ENCODE measurements at places on chromosomes 11 and 22.

DNA sequence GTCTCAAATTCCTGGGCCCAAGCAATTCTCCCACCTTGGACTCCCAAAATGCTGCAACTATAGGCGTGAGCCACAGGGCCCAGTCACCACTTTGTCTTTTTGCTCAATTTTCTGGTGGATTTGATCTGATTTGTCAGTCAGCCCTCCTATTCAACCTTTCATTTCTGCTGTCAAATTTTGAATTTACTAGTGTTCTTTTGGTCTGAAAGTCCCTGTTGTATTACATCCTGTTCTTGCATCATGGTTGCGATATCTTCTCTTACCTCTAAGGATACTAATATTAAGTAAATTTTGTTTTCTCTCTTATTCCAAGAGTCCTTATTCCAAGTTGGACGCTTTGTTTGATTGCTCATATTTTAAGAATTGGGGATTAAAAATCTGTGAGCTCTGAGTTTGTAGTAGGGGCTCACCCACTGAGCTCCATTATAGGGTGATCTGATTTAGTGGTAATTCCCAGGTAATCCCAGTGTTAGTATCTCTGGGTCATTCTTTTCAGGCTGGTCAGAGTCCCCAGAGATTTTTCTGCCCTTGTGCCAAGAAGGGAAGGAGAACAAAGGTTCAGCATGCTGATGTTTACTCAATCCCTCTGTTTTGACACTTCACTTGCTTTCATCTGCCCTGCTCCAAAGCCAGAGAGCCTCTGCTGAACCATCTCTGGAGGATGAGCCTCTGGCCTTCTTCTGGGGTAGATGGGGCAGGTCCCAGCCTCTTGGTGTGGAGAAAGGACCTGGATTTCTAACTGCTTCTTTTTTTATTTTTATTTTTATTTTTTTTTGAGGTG, 10.0 kb downstream of the UPB1 start:
- DNase-seq = no peak

DNA sequence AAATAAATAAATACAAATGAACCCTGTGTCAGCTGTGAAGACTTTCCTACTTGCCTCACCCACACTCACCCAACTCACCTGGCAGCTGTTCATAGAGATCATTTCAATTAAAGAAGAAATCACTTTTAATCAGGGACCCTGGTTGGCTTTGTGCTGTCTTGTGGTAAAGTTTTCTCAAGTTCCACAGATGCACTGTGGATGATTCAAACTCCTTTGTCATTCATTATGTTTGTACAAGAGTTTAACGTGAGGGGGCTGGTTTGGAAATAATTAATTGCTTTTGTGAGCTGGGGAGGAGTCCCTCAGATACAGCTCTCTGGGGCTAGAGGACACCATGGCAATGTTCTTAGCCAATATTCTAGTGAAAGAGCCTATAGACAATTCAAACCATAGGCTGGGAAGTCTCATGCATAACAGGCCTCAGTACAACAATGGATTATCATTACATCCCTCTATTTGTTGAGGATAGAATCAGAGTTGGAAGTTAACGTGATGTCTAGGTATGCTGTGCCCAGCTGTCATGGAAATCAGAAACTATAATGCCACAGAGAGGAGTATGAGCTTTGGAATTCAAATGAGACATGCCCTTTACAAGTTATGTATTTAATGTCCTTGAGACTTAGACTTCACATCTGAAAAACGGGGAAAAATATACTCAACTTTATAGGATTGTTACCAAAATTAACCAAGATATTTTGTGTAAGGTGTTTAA, 698.5 kb downstream of the KCNA4 start:
- no peak for DNase-seq

DNA sequence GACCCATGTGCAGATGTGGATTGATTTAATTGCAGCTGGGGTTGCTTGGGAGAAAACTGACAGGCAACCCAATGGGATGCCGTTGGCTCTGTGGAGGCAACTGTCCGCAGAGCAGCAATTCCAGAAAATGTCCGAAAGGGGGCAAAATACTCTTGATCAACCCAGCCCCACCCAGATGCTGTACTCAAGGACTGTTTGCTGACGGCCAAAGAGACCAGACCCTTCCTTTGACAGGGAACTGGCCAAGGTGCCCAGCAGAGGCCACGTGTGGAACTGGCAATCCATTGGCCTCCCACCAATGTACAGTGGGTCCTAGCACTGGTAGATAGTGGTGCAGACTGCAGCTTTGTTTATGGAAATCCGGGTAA, 29.7 kb upstream of the KCNA4 start:
- DNase-seq = no peak

DNA sequence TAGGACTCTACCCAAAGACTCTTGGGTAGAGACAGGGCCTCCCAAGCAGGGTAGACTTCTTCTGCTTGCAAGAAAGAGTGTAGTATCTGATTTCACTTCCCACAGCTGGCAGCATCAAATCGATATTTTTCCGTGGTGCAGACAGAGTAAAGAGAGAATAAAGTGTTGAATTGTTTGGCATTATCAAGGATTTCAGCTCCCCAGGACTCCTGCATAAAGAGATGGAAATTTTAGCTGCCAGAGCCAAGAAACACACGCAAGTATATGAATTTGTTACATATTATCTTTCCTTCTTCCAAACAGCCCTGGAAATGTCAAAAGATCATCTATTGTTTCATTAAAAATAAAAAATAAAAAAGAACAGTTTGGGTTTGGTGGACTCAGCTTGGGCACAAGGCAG, 136.8 kb downstream of the PKNOX2 start:
- DNase-seq = no peak

GRCh38 chr22:29944339-29944738, 61.4 kb downstream of the MTMR3 start:
- DNase-seq = no peak

- DNase-seq = no peak
Observed at GRCh38 chr11:32447252-32447651, 11.9 kb upstream of the WT1 start.

- no peak for DNase-seq
Observed at GRCh38 chr11:111912535-111912934, at the start of gene HSPB2. HSPB2 (plus strand) TSS chr11:111912734; CDS start chr11:111912830, 96 bp downstream.

DNA sequence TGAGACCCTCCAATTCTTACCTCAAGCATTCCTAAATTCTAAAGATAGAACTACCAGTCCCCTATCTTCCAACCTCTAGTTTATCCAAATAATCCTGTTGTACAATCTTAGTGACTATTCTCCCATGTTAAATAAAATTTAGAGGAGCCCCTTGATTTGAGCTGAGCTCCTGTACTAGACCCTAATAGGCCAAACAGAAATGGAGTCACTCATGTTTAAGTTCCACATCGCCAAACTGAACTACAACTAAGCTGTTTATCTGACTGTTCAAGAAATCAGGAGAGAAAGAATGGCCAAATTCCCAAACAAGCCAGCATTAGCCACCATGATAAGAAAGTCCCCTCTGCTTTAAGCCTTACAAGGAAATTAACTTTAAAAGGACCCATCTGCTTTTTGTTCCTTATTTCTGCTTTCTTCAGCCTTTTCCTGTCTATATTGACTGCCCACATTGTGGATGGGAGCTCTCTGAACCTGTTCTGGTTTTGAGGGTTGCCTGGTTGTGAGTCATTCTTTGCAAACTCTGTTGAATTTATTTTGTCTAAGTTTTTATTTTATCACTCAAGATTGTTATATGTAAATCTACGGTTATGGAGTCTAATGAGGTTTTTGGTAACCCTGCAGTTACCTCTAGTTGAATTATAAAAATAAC, 90.4 kb downstream of the TTC28 start:
- DNase-seq = no peak

- no peak for DNase-seq
Observed at GRCh38 chr11:13663631-13664071, 4.8 kb upstream of the FAR1 start.

DNA sequence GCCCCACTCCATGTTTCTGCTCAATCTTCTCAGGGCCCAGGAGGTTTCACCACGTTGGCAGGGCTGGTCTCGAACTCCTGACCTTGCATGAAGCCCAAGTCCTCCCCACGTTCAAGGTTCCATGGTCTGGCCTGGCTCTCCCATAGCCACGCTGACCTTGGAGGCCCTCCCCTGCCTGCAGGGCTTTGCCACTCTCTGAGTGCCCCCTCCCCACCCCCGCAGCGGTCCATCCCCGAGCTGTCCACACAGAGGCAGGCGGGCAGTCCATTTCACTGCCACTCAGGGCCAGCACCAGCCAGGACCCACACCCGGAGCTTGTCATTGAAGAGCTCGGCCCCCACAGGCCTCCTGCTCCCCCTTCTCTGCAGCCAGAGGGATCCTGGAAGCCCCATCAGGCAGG, 30.7 kb downstream of the ARHGAP8 start:
- no peak for DNase-seq

DNA sequence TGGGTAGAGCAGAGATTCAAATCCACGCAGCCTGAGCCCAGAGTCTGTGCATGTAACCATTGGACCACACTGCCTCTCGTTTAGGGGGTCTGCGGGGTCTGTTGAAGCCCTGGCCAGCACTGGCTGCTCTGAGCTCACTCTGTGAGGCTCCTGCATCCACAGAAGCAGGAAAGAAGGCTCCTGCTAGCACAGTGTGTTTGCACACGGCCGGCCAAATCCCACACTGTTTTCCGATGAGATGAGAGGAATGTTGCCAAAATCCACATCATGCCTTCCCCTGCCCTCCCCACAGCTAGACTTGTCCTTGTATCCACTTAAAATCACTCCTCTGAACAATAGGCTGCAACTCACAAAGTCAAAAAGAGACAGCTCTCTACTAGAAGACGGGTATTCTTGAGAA, 10.6 kb upstream of the SLC22A12 start:
- no peak for DNase-seq

DNA sequence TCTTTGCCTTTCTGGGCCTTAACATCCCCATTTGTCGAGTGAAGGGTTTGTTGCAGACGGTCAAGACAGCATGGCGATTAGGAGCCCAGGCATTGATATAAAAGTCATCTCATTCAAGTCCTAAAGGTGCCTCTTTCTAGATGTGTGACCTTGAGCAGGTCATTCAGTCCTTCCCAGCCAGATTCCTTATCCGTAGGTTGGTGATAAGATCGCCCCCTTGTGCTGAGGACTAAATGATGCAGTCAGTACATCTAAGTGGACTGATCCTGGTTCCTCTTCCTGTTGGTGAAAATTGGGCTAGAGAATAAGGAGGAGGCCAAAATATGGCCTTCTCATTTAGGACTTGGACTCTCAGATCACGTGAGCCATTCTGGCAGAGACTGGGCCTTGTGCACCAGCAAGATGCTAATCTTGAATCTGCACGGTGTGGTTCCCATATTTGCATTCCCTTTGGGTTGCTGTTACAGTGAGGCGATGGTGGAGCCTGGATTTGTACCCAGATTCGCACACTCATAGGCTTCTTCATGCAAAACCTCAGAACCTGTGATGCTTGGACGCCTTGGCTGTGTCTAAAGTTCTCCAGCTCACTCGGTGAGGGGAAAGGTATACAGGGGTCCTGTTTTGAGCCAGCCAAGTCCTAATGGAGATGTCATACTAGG, 156.8 kb downstream of the MYO18B start:
- DNase-seq = no peak

DNA sequence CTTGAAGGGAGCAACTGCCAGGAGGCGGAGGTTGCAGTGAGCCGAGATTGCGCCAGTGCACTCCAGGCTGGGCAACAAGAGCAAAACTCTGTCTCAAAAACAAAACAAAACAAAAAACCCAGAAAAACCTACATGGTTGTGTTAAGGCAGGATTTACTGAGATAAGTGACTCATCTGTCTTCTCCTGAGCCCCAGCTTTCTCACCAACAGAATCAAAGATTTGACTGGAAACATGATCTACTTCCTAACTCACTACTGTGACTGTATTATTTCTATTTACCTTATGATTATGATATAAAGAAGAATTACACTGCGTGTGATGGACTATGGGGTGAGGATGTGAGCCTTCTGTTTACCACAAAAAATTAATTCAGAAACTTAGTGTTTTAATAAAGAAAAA, 21.8 kb downstream of the FAM118B start:
- DNase-seq = no peak

DNA sequence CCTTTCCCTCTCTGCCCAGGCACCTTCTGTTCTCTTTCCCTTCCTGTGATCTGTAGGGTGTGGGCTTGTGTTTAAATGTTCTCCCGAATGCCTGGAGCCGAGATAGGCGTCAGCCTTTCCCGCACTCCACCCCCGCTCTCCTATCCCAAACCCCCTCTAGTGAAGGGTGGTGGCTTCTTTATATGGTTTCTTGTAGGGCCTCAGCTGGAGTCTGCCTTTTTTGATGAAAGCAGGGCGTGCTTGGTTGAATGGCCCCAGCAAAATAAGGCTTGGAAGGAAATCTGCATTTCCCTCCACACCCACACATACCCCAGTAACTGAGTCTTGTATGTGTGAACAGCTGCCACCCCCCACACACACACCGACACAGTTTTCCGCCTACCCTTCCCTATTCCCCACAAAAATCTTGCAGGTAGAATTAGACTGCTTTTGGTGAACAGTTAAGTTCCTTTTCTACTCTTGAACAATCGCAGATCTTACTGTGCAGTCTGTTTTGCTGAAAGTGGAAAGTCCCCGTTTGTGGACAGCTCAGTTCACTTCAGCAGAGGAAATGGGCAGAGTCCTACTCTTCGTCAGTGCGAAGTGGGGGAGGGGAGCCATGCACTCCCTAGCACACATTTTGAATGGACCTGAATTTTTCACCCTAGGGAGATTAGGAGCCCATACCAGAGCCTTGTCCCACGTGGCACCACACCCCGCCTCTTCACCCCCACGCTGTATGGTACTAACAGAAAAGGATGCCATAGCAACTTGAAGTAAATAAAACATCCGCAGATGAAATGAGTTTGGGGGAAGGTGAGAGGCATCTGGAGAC, 25.5 kb upstream of the GRK2 start:
- no peak for DNase-seq

All from AG04449 (cell line).